Suprapubic skin (tissue), 4 donors: ENCODE measurements at places on chromosomes 7 and 10. TPM values are rescaled to one million over a fixed set of nuclear protein-coding genes. Genes with fewer than 3 reads are reported as not detected.

DNA sequence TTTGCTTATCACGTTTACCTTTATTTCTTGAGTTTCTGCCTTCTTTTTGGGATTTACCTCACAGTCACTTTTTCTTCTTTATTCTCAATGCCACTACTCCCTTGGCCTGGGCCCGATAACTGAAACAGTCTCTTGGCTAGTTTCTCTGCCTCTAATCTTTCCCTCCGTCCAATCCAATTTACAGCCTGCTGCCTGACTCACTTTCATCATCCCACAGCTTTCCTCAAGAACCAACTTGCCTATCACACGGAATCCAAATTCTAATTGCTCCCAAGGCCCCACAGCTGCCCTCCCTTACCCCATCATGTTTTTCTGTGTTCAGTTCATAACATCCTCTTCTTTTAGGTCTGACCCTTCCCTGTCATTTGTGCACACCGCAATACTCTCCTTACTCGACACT, 121.4 kb downstream of the HIPK2 start:
- H3K4me3 ChIP-seq = no peak overlapping the region
- H3K27me3 ChIP-seq = no peaks in the 10 kb centered on the region
- H3K36me3 ChIP-seq = no peaks in the 10 kb centered on the region
- H3K27ac ChIP-seq = no peak overlapping the region
- H3K4me1 ChIP-seq = peaks cover 26% of the 10 kb centered on the region

- no peak overlapping the region for H3K4me3 ChIP-seq
- peaks cover 17% of the 10 kb centered on the region for H3K4me1 ChIP-seq
- no peaks in the 10 kb centered on the region for H3K36me3 ChIP-seq
- no peak overlapping the region for H3K27ac ChIP-seq
These were observed 64.3 kb downstream of the PDGFA start for GRCh38 chr7:455110-455928.

DNA sequence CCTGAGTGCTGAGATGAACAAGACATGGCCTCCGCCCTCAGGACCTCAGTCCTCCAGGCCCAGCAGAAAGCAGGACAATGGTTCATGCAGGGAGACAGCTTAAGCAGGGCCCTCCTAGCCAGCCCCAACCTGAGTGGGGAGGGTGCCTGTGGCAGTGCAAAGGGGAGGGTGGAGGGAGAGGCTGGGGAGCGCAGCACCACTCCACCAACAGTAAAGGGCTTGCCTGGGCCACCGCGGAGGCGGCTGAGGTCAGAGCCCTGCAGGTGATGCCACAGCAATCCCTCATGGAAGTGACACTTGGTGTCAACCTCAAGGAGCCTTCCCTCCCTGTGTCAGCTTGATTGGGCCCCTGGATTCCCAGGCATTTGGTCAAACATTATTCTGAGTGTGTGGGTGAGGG, 89.0 kb upstream of the TCERG1L start:
- H3K27me3 ChIP-seq = peaks cover 24% of the 10 kb centered on the region
- no peaks in the 10 kb centered on the region for H3K36me3 ChIP-seq
- H3K27ac ChIP-seq = no peak overlapping the region

Gene PRSS2
- not detected for total RNA-seq

Gene TIMM23B
- total RNA-seq = 19.2 TPM

DNA sequence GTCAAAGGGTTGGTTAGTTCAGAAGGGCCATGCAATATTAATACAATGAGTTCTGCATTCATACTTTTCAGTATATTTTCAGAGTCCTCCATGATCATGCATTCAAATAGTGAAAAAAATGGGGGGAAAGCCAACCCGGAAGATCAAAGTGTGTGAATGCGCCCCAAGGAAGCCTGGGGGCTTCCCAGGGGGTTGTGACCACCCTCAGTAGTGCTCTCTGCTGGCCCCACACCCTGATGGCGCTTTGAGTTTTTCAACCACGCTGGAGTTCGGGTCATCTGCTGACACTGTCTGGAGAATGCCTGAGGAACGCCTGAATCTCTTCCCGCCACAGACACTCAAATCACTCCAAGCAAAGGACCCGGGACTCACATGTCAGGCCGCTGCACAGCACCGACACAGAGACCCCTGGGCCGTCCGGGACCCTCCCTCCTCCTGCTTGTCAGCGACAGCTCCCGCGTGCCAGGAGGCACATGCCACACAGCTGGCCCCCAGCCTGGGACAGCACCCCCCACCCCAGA, 1.0 kb downstream of the TNS3 start:
- H3K36me3 ChIP-seq = no peaks in the 10 kb centered on the region
- peak overlapping the region; percentile 57 for H3K27ac ChIP-seq
- H3K4me3 ChIP-seq = peak overlapping the region; percentile 54
- H3K27me3 ChIP-seq = peaks cover 13% of the 10 kb centered on the region

Gene LMTK2
- total RNA-seq = 43.0 TPM
